ENCODE measurements at places on chromosomes 2 and 18.

GRCh38 chr2:135785032-135785431, 43.4 kb downstream of the UBXN4 start:
- DNase-seq: no peak

DNA sequence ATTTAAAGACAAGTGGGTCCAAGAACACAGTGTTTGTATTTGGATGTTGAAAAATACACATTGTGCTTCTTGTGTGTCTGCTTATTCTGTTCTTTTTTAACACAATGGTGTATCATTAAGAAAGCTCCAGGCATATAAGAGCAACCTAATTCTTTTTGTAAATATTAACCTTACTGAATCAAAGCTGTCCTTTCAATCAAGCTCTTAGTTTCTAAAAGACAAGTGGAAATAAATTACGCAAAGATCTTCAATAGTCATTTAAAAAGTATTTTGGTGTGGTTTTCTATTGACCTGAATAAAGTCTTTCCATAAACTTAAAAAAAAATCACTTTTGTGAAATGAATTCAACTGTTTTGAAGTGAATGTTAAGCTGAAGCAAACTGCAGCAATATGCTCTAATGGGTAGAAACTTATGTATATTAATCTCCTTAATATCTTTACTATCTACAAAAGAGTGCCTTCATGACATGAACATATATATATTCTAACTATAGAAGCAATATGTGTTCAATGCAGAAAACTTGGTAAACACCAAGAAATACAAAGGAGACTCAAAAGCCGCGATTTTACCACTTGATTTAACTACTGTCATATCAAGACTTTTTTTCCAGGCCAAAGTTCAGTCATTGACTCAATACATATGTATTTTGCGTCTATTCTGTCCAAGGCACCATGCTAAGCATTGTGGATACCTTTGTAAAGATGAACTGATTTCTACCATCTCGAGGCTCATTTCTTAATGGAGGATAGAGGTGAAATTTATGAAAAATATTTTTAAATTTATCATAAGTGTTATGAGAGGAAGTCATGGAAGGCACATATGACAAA, 97.7 kb downstream of the ARHGAP15 start:
- no peak for DNase-seq

GRCh38 chr2:186995092-186995491, 146.1 kb upstream of the ZSWIM2 start:
- DNase-seq: peak; percentile 22

GRCh38 chr2:101200676-101201075, 49.5 kb upstream of the TBC1D8 start:
- DNase-seq: peak; percentile 21

GRCh38 chr18:48575301-48575657, 36.4 kb downstream of the CTIF start:
- DNase-seq: no peak

DNA sequence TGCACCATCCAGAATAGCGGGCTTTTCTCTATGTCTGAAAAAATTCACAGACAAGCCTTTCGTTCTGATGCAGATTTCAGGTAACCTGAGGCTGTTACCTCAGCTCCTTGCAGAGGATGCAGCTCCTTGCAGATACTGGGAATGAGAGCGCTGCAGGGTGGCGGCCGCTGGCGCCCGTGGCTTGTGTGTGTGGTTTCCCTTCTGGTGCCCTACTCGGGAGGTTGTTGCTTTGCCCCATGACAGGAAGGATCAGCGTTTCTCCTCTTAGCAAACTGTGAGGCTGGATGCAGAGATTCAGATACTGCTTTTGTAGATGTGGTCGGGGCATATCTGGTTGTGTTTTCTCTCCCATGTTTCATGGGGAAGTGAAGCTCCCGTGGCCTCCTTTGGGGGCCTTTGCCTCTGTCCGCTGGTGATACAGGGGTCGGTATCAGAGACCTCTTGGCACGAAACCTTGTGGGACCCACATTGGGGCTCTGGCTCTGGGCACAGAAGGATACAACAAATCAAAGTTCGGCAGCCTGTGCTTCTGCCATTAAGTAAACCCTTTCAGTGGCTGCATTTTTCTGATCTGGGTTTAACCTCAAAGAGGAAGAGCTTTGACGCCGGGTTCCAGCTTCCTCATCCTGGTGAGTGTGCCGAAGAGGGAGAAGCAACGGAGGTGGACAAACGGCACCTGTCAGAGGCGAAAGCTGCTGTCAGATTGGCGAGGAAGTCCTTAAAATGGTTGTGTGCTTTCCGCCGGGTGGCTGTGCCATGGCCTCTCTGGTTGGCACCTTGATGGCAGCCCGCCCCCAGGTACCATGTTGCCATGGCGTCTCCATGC, 127.8 kb downstream of the MBP start:
- no peak for DNase-seq

- no peak for DNase-seq
These were observed 7.8 kb downstream of the TMEM87B start for GRCh38 chr2:112062894-112063293.

DNA sequence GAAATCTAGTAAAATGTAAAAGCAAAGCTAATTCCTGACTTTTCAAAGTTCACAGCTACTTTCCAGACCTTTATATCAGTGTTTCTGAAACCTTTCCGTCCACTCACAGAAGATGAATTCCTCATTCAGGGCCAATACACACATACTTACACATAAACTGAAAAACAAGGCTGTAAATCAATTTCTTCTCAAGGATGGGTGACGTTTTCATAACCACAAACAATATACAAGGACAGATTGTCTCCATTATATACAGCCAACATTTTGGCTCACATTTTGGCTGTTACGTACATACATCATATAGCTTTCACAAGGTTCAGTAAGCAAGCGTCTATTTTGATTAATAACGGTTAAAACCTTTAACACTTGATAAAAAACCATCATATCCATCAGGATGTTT, 1.4 kb downstream of the RPRD1A start:
- peak; percentile 18 for DNase-seq

- no peak for DNase-seq
These were observed 13.1 kb downstream of the CYRIA start for GRCh38 chr2:16652296-16653082.

DNA sequence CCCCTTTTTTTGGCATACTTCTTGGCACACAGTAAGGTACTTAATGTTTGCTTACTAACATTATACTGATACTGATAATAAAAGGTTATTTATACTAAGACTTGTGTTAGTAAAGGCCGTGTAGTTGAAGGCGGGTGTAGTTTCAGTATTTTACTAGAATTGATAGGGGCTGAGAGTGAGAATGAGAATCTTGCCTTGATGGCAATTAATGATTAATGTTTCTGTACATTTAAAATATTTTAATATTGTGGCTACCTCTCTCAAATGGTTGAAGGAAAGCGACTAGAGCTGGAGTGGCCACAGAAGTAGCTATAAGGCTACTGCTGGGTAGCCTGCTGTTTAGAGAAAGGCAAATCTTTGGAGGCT, 29.3 kb downstream of the PELI1 start:
- DNase-seq: no peak

DNA sequence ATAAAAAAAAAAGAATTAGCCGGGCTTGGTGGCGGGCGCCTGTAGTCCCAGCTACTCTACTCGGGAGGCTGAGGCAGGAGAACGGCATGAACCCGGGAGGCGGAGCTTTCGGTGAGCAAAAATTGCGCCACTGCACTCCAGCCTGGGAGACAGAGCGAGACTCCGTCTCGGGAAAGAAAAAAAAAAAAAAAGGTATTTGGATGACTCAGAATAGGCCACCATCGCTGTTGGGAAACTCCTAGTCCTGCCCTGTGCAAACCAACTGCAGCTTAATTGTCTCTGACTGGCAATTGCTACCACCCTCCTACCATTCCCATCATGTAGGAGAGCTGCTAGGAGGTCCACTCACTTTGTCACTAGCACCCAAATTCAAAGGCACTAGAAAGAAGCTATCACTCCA, 43.5 kb downstream of the ATP8B1 start:
- DNase-seq: no peak

DNA sequence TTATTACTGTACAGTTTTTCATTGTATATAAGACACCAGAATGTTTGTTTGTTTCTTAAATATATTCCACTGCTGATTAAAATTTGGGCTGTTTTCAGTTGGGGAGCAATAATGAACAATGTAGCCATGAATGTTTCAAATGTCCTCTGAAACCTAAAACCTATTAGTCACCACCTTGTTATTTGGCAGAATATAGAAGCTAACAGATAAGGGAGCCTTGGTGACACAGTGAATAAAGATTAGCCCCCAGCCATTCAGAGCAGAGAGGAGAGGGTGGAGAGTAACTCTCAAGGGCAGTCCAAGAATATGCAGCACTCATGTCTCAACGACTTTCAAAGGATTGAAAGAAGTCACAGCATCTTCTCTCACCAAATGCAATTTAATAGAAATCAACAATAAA, 43.1 kb upstream of the ATP8B1 start:
- DNase-seq: peak; percentile 37

- DNase-seq: no peak
These were observed 32.9 kb downstream of the STEAP3 start for GRCh38 chr2:119256582-119256921.

- DNase-seq: no peak
These were observed 20.0 kb upstream of the SPATA3 start for GRCh38 chr2:230975927-230976326.

- DNase-seq: peak; percentile 46
These were observed 33.7 kb downstream of the GFPT1 start for GRCh38 chr2:69353360-69353759.

DNA sequence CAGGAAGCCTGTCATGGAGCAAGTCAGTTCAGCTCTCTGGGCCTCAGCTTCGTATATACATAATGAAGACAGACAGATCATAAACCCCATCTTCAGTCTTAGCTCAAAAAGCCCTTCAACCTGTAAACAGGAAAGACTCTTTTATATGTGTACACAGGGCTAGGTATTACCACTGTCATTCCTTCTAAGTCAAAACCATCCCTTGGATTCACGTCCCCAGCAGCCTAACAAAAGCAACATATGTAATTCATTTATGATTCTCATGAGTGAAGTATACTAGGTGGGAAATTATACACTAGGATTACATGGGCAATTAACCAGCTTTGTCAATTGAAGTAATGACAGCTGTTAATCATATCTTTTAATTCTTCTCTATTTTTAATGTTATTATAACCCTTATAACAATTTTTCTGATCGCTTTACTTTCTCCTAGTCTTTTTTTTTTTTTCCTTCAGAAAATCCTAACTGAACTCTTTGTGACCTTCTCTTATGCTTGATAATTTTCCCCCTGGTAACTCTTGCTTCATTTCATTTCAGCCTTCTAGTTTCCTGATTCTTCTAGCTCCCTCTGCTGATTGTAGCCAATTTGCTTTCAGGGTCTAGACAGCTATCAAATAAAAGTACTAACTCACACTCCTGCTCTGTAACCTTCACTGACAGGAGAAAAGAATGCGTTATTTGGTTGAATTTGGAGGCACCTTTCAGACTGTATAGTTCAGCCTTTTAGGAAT, 99.7 kb downstream of the RBM43 start:
- DNase-seq: peak; percentile 45

DNA sequence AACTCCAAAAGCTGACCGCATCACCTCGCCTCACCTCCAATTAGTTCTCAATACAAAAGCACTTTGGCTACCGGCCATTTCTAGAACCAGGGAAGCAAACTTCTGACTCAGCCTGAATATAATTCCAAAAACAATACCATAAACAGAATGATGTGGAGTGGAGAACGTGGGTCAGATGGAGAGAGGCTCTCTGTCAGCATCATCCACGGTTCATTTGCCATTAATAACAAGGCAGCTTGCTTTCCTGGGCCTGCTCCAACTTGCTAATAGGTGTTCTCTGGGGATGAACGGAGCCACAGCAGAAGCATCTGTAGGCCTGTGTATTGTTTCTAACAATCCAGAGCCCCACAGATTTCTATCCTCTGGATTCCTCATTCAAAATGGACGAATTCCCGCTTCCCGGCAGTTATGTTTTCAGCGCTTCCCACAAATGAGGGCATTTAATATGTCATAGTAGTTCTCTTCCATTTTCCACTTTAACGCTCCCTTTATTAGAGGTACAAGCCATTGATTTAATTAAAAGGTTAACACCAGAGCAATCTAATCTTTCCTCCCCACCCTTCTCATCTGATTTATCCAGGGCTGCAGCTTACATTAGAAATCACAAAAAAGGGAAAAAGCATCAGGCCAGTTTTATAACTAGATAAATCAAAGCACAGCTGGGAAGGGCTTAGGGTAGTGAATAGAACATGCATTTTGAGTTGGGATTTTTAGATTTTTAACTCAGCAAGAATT, 23.2 kb upstream of the CNTNAP5 start:
- DNase-seq: no peak

- peak; percentile 60 for DNase-seq
These were observed 85.3 kb downstream of the ZNF407 start for GRCh38 chr18:74682991-74683297.

DNA sequence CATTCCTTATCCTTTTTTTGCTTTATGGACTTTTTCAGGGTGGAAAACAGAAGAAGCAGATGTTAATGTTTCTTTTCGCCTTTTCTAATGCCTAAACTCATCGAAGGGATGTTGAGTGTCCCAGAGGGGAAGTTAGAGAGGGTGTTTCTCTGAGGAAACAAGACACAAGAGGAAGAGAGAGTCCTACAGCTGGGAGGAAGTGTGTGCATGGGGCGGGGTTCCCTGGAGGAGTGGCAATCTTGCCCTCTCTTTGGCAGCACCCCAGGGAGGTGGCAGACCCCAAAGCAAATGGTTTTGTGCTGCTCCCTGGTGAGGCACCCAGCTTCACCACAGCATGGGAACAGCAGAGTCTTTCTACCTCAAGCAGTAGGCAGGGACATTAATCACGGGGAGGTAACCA, 377.6 kb downstream of the RND3 start:
- DNase-seq: no peak

- DNase-seq: no peak
These were observed 115.9 kb downstream of the SH3RF3 start for GRCh38 chr2:109244750-109245382.

- peak; percentile 80 for DNase-seq
These were observed 455.2 kb downstream of the THSD7B start for GRCh38 chr2:137220438-137220993.

GRCh38 chr2:236824836-236825235, 255.2 kb downstream of the ACKR3 start:
- DNase-seq: no peak

DNA sequence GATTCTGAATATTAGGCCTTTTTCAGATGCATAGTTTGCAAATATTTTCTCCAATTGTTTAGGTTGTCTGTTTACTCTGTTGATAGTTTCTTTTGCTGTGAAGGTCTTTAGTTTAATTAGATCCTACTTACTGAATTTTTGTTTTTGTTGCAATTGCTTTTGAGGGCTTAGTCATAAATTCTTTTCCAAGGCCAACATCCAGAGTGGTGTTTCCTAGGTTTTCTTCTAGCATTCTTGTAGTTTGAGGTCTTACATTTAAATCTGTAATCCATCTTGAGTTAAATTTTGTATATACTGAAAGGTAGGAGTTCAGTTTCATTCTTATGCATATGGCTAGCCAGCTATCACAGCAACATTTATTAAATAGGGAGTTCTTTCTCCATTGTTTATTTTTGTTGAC, 404.8 kb downstream of the LNPK start:
- DNase-seq: peak; percentile 62
